ENCODE measurements at places on chromosomes 12 and 14. TPM values are rescaled to one million over a fixed set of nuclear protein-coding genes. Genes with fewer than 3 reads are reported as not detected.
A peak's percentile ranks its signal among the peaks of the same experiment; 100 is the strongest.

DNA sequence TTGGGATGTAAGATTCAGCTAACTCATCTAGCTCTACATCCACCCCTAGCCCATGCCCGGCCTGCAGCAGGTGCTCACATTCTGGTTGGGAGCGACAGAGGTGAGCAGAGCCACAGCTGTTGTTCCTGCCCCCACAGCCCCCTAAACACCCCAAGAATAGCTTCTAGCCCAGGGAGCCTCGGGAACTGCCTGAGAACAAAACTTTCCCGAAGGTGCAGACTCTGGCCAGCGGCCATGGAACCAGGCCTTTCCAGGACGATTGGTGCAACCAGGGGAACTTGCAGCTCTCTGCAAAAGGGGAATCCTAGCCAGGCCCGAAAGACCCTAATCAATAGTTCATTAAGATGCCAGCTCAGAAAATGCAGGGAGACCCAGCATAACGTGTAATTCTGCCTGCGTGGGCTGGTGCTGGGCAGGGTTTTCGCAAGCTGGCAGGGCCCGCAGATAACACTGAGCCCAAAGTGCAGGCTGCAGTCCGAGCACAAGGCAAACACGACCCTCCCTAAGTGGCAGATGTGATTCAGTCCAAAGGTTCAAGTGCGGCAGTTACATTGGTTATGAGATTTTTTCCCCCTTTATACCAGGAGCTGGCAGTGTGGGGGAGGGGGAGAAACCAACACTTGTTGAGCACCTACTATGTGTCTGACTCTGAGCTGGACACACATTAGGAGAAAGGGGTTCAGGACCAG lies 122.5 kb upstream of the MAP1LC3B2 start:
- no peaks in the 10 kb centered on the region for H3K27me3 ChIP-seq
- no peak for DNase-seq
- no peak overlapping the region for H3K4me3 ChIP-seq
- H3K27ac ChIP-seq: no peak overlapping the region

GRCh38 chr12:122422730-122423257 lies 325 bp upstream of the CLIP1 start:
- peak overlapping the region; percentile 83 for H3K4me3 ChIP-seq
- peak; percentile 74 for DNase-seq
- peak overlapping the region; percentile 88 for H3K27ac ChIP-seq
- H3K27me3 ChIP-seq: no peaks in the 10 kb centered on the region
- H3K36me3 ChIP-seq: peaks cover 6% of the 10 kb centered on the region

GRCh38 chr12:118145113-118145797 lies 9.3 kb downstream of the PEBP1 start:
- no peaks in the 10 kb centered on the region for H3K27me3 ChIP-seq
- H3K4me3 ChIP-seq: no peak overlapping the region
- no peak for DNase-seq
- H3K36me3 ChIP-seq: peaks cover 40% of the 10 kb centered on the region

GRCh38 chr12:21773806-21774205 lies 700 bp downstream of the KCNJ8 start:
- H3K27ac ChIP-seq: no peak overlapping the region
- peaks cover 10% of the 10 kb centered on the region for H3K4me1 ChIP-seq
- no peaks in the 10 kb centered on the region for H3K36me3 ChIP-seq
- H3K4me3 ChIP-seq: no peak overlapping the region

DNA sequence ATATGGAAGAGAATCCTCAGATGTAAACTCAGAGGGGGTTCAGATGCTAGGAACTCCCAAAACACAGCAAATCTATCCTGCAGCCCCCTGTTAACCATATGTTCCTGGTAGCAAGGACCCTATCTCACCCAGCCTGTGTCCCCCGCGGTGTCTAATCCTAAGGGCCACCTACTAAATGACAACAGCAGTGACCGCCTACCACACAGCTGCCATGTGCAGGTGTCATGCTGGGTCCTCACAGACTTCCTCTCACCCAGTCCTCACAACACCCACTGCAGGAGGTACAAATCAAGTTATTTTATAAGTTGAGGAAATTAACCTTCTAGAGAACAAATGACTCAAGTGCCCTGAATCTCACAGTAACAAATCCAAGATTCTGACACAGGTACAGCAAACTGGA lies 73.9 kb downstream of the ITPK1 start:
- no peaks in the 10 kb centered on the region for H3K27me3 ChIP-seq
- no peak overlapping the region for H3K4me3 ChIP-seq
- peaks cover 12% of the 10 kb centered on the region for H3K4me1 ChIP-seq

DNA sequence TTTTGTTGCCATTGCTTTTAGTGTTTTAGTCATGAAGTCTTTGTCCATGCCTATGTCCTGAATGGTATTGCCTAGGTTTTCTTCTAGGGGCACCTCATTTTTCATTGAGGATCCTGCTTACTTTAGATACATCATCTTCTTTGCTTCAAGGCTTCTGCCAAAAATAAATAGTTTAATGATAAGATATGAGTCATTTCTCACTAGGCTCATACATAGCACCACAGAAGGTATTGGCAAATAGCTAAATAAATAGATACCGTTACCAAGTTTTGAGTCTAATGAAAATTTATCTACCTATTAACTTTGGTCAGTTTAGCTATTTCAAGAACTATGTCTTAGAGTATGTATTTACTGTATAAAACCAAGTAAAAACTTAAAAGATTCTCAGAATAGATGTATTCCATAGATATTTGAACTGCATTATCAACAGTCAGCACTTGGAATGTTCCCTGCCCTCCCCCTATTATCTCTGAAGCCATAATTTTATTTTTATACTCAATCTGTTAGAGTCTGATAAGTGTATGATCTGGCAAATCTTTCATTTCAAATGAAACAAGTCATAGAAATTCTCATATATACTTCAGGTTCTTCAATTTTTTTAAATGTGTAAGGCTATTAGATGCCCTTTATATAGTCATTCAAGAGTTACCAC lies 310.2 kb downstream of the CCDC91 start:
- no peak overlapping the region for H3K27ac ChIP-seq
- peaks cover 28% of the 10 kb centered on the region for H3K36me3 ChIP-seq
- DNase-seq: no peak
- H3K4me1 ChIP-seq: peaks cover 14% of the 10 kb centered on the region
- H3K4me3 ChIP-seq: no peak overlapping the region

DNA sequence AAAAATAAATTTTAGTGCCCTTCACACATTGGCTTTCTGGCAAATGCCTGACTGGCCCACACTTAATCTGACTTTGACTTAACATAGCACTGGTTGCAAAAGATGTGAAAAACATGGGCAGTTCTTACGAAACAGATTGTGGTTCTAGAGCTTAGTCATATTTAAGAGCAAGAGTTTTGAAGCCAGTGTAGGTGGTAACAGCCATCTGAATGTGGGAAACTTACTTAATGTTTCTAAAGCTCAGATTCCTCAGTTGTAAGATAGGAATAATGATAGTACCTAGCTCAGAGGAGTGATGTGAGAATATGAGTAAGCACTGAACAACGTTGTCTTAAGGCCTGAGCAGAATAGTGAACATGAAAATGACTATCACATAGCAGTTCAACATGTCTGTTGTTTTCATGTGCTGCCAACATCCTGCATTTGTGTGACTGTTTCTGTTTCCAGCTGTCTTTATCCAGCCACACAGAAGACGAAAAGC lies 262.7 kb downstream of the SYT1 start:
- H3K27me3 ChIP-seq: no peaks in the 10 kb centered on the region
- H3K4me1 ChIP-seq: no peaks in the 10 kb centered on the region
- no peak overlapping the region for H3K27ac ChIP-seq
- no peak for DNase-seq
- H3K36me3 ChIP-seq: no peaks in the 10 kb centered on the region
- no peak overlapping the region for H3K4me3 ChIP-seq

GRCh38 chr12:124436366-124436765 lies 131.0 kb downstream of the NCOR2 start:
- H3K27ac ChIP-seq: no peak overlapping the region
- no peaks in the 10 kb centered on the region for H3K4me1 ChIP-seq
- DNase-seq: no peak
- peaks cover 2% of the 10 kb centered on the region for H3K36me3 ChIP-seq
- H3K27me3 ChIP-seq: no peaks in the 10 kb centered on the region
- H3K4me3 ChIP-seq: no peak overlapping the region

- no peaks in the 10 kb centered on the region for H3K36me3 ChIP-seq
- H3K27ac ChIP-seq: no peak overlapping the region
- DNase-seq: no peak
- H3K4me3 ChIP-seq: no peak overlapping the region
Measured at GRCh38 chr12:46915082-46915481, 89.3 kb upstream of the SLC38A4 start.

DNA sequence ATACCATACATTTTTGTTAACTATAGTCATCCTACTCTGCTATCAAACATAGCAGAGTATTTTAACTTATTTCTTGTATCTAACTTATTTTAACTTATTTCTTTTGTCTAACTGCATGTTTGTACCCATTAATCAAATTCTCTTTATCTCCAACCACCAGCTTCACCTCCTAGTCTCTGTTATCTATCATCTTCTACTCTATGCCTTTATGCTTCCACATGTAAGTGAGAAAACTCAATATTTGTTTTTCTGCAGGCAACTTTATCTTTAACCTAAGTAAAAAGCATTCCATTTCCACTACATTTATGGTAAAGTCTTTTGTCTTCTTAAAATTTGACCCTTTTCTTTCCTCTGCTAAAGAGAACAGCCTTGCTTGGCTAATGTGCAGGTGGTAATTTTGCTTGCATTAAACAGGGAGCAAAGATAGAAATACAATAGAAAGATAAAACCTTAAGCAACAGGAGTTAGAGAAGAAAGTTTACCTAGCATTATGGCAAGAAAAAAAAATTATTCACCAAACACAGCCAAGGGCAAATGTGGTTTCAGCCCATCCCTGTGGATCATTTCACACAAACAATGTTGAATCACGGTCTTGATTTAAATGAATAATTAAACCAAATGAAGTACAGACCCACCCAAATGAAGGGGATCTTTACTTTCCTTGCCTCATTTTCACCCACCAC lies 110.9 kb upstream of the TSPAN8 start:
- no peaks in the 10 kb centered on the region for H3K4me1 ChIP-seq
- DNase-seq: no peak
- H3K4me3 ChIP-seq: no peak overlapping the region
- no peak overlapping the region for H3K27ac ChIP-seq

GRCh38 chr14:103395244-103395643 lies 10.0 kb downstream of the MARK3 start:
- peaks cover 67% of the 10 kb centered on the region for H3K4me1 ChIP-seq
- peak overlapping the region; percentile 9 for H3K27ac ChIP-seq
- H3K4me3 ChIP-seq: no peak overlapping the region
- H3K36me3 ChIP-seq: peaks cover 4% of the 10 kb centered on the region
- H3K27me3 ChIP-seq: no peaks in the 10 kb centered on the region

DNA sequence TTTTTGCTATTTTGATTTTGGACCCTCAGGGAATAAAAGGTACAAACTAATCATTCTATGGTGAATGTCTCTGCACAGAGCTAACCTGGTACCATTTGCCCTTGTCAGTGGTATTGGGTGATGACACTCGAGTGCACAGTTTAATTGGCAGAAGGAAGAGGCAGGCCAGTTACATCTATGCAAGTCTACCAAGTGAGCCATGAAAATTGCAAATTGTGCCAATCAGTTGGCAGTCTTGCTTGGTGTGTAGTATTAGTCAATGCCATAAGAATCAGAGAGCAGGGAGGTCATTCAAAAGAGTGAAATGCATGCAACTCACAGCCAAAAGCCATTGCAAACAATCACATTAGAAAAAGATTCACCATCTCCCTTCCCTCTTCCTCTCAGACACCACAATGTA lies 479.6 kb downstream of the ADAMTS20 start:
- no peak overlapping the region for H3K4me3 ChIP-seq
- H3K27me3 ChIP-seq: no peaks in the 10 kb centered on the region
- no peak overlapping the region for H3K27ac ChIP-seq
- no peak for DNase-seq
- no peaks in the 10 kb centered on the region for H3K4me1 ChIP-seq

DNA sequence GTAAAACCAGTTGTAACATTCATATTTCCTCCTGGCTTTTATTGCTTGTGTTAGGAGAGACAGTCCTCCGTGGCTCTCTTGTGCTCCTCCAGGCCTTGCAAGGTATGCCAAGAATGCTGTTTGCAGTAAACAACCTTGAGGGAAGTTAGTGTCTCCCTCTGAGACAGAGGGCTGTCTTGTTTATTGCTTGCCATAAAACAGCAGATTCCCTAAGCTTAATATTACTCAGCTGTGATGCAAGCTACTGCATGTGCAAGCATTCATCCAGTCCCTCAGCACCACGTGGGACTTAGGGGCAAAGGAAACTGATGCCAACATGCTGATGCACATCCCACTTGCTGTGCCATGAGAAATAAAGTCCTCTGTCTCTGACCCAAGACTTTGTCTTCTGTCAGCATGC lies 6.6 kb downstream of the POMT2 start:
- H3K27me3 ChIP-seq: no peaks in the 10 kb centered on the region
- no peak for DNase-seq
- H3K4me3 ChIP-seq: no peak overlapping the region
- no peak overlapping the region for H3K27ac ChIP-seq
- no peaks in the 10 kb centered on the region for H3K4me1 ChIP-seq
- H3K36me3 ChIP-seq: no peaks in the 10 kb centered on the region

- no peak overlapping the region for H3K4me3 ChIP-seq
- no peak overlapping the region for H3K27ac ChIP-seq
- peaks cover 5% of the 10 kb centered on the region for H3K4me1 ChIP-seq
- no peak for DNase-seq
- H3K27me3 ChIP-seq: peaks cover 2% of the 10 kb centered on the region
- no peaks in the 10 kb centered on the region for H3K36me3 ChIP-seq
Measured at GRCh38 chr12:88391556-88391955, 188.7 kb downstream of the KITLG start.

DNA sequence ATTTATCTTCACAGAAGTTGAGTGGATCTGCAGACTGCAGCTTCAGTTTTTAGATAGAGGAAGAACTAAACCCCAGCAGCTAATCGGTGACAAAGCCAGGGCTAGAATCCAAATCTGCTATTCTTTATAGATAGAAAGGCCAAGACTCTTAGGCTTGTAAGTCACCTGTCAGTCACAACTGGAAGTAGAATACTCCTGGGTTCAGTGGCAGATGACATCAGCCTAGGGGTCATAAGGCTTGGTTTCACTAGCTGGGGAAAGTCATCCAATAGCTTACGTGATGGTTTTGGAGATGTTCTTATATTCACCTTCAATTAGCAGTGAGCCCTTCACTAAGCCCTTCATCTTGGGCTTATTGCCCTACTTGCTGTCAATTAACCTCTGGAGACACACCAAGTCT lies 93.4 kb downstream of the APAF1 start:
- peak; percentile 48 for DNase-seq
- H3K4me1 ChIP-seq: peaks cover 62% of the 10 kb centered on the region
- H3K27ac ChIP-seq: no peak overlapping the region
- H3K36me3 ChIP-seq: no peaks in the 10 kb centered on the region
- no peaks in the 10 kb centered on the region for H3K27me3 ChIP-seq

- no peak overlapping the region for H3K4me3 ChIP-seq
- no peak overlapping the region for H3K27ac ChIP-seq
- no peaks in the 10 kb centered on the region for H3K27me3 ChIP-seq
- no peaks in the 10 kb centered on the region for H3K4me1 ChIP-seq
- H3K36me3 ChIP-seq: no peaks in the 10 kb centered on the region
- no peak for DNase-seq
Measured at GRCh38 chr12:33639975-33640374, 200.4 kb upstream of the SYT10 start.

- no peaks in the 10 kb centered on the region for H3K27me3 ChIP-seq
- H3K27ac ChIP-seq: no peak overlapping the region
- no peak for DNase-seq
- no peaks in the 10 kb centered on the region for H3K4me1 ChIP-seq
- H3K36me3 ChIP-seq: no peaks in the 10 kb centered on the region
Measured at GRCh38 chr12:74741112-74741511, 203.5 kb downstream of the ATXN7L3B start.

- H3K27me3 ChIP-seq: peaks cover 13% of the 10 kb centered on the region
- no peak for DNase-seq
- no peak overlapping the region for H3K4me3 ChIP-seq
- no peaks in the 10 kb centered on the region for H3K4me1 ChIP-seq
Measured at GRCh38 chr14:24389226-24389848, 9.5 kb upstream of the NYNRIN start.

OTUB2 gene
- total RNA-seq: 2.0 TPM

TAS2R8 gene
- total RNA-seq: not detected

DENND5B gene
- total RNA-seq: 0.10 TPM

TXNDC16 gene
- 4.3 TPM for total RNA-seq

ADAMTS20 gene
- total RNA-seq: not detected

FIGNL2 gene
- total RNA-seq: 0.29 TPM
